Stimulated activated CD8-positive, alpha-beta memory T cell treated with anti-CD3 and anti-CD28 coated beads, Interleukin-7, amount 100 ng/mL, for 24 hours (primary cell): ENCODE measurements at places on chromosomes 4 and X.

DNA sequence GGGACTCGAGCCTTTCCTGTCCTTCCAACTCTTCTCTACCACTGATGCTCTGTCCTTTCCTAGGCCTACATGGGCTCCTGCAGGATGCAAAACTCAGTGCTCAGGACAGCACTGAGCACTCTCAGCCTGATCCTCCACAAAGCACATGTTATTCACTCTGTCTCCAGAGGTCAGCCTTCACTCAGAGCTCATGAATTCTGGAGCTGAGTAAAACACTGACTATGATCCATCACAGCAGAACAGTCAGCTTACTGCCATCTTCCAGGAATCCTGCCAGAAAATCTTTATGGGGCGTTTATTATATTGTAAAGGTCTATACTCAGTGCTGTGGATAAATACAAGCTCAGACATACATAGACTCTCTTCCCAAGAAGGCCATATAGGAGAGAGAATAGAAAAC is 121.5 kb upstream of the CPEB2 start:
- no peak for DNase-seq

DNA sequence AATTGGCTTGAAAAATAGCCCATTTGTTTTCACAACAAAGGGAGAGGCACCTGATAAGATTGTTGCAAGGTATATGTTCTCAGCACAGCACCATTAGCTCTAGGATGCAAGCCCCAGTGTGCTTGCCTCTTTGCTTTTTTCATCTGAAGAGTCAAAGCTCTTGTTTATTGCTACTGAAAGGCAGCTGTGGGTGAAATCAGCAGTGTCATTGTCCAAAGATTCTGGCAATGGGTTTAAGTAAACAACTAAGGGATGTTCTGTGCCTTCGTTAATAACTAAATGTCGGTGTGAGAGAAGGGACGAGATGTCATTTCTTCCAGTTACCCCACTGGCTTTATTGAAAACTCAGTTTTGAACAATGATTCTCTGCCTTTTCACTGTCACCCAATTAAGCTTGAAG is 567.7 kb downstream of the KCNIP4 start:
- DNase-seq: no peak

DNA sequence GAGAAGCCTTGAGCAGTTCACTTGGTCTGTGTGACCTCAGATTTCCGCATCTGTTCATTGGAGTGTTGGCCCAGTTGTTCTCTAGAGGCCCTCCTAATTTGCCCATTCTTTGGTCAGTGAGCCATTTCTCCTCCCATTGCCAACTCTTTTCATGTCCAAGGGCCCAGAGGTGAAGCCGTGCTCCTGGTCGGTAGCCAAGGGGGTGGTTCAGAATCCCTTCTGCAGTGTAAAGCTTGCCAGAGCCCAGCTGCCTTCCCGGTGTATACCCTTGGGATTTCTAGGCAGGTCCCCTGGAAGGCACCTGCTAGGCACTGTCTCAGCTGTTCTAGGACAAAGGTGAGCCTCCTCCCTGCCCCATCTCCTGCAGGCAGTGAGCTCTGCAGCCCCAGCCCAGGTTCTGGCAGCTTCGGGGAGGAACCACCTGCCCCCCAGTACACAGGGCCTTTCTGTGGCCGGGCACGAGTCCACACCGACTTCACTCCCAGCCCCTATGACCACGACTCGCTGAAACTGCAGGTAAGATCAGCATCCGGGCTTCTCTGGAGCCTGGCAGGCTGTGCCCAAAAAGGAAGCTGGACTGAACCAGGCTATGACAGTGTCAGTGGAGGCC is 12.3 kb downstream of the SASH3 start:
- no peak for DNase-seq

- no peak for DNase-seq
Observed at GRCh38 chrX:70497026-70497425, 52.4 kb downstream of the DLG3 start.

- DNase-seq: no peak
Observed at GRCh38 chr4:174713181-174713580, 115.9 kb downstream of the GLRA3 start.

DNA sequence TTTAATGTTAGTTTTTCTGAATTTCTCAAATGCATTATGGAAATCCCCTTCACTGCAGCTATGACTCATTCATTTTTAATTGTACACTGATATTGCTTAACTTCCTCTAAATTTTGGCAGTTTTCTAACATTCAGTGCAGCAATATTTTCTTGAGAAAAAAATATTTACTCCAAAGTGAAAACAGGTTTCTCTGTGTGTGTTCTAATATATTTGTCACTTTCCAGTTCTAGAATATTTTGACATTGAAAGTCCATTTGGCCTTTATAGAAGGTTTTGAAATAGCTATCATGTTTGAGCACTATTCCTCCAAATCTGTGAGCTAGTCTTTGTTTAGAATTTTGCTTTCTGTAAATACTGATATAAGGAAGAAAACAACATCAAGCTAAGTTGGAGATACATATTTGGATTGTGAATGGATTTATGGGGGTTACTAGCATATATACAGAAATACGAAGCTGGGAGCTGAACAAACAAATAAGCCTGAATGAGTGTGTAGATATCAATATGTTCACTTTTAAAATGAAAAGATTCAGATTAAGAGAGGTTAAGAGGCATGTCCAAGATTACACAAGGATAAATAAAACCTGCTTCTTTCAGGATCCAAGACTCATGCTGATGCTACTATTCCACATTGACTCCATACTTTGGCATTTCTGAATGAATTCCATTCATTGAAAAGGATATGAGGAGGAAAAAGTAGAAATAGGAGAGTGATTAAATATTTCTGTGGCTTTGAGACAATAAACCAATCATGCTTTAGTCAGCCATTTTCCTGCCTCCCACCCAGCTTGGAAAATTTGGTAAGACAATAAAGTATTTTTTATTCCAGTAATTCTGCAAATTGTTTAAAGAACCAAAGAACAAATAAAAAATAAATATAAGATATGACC is 57.3 kb upstream of the SLIT2 start:
- DNase-seq: no peak

GRCh38 chrX:136691028-136691809 is 43.3 kb downstream of the CD40LG start:
- no peak for DNase-seq

GRCh38 chrX:123487236-123487635 is 245.6 kb downstream of the THOC2 start:
- DNase-seq: no peak

DNA sequence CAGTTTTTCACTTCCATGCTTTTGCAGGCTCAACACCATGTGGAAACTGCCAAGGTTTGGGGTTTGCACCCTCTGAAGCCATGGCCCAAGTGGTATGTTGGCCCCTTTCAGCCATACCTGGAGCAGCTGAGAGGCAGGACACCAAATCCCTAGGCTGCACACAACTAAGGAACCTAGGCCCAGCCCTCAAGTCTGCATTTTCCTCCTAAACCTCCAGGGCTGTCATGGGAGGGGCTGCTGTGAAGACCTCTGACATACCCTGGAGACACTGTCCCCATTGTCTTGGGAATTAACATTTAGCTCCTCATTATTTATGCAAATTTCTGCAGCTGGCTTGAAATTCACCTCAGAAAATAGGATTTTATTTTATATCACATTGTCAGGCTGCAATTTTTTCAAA is 856.1 kb downstream of the TECRL start:
- DNase-seq: no peak

DNA sequence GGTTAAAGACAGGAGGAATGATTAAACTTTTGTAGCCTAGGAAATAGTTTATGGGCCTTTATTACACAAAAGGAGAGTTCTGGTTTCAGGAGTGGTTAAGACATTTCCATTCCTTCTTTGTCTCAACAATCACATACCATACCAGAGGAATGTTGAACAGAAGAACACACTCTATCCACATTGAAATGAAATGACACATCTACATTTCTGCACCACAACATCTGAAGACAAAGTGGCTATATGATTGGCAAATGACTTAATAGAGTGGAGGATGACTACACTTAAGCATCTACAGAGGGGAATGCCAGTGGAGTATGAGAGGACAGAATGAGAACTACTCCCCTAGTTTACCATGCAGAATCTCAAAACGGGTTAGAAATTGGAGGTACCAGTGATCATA is 8.0 kb downstream of the CYP2U1 start:
- no peak for DNase-seq

- DNase-seq: no peak
Observed at GRCh38 chrX:8815460-8816065, 14.4 kb upstream of the FAM9A start.

GRCh38 chr4:45846016-45846415 is 277.8 kb downstream of the GABRG1 start:
- DNase-seq: no peak

DNA sequence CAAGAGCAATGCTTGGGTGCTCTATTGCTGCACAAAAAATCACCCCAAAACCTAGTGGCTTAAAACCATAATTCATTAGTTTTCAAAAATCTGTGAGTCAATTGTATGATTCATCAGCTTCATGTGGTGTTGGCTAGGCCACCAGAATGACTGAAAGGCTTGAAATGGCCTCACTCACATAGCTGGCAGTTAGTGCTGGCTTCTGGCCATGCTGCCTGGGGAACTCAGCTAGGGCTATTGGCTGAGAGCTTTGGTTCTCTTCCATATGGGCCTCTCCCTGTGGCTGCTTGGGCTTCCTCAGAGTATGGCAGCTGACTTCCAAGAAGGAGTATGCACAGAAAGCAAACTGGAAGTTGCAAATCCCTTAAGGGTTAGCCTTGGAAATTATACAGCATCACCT is 3.1 kb upstream of the MTMR1 start:
- DNase-seq: no peak

- DNase-seq: peak; percentile 19
Observed at GRCh38 chr4:1792832-1793495, at the start of gene FGFR3. FGFR3 (plus strand) TSS chr4:1793293; CDS start chr4:1793935, 642 bp downstream.

DNA sequence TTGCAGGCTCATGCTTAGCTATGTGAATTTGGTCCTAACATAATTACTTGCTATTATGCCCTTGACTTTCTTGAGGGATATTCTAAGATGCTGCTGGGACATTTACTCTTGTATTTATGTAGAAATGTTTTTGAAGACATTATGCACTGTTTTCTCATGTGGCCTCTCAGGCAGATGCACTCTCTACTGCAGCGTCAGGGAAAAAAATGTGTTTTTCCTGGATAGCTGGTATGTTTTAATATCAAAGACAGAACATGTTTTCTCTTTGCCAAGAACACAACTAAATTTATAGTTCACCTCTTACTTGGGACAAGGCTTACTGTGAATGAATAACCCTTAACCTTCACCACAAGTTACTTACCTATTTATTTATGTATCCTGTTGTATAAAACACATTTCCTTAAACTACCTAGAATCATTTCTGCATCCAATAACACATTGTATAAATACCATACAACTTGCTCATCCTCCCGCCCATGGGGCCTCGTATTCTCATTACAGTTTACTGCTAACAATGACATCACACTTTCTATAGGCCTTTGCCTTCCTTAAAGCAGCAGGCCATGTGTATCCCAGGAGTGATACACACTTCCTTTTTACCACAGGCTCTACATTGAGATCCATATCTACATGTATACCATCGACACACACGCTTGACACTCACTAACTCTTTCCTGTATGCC is 178.7 kb downstream of the SLIT2 start:
- no peak for DNase-seq

DNA sequence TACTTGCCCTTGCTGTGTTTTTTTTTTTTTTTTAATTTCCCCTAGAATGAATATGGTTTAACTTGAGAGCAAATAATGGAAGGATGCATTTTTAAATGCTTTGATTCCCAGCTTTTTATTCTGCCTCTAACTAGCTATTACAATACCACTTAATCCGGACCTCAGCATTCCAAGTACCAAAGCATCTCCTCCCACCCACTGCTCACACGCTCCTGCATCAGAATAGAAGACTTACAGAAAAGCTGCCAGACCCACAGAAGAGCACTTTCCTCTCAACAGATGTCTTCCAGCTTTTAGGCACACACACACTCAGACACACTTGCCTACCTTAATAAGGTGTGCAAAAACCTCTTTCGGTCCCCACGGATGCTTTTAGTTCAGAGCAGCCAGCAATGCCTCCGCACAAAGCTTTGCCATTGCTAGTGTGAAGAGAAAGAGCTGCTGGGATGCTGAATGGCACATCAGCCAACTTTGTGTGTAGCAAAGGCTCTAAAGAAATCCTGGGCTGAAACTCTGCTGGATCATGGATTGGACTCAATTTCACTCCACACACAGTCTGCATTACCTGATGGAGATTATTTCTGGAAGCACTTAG is 1056.2 kb downstream of the DMD start:
- DNase-seq: no peak

GRCh38 chr4:174757736-174758135 is 71.3 kb downstream of the GLRA3 start:
- DNase-seq: no peak

- no peak for DNase-seq
Observed at GRCh38 chr4:148061795-148062194, 329.9 kb downstream of the ARHGAP10 start.

DNA sequence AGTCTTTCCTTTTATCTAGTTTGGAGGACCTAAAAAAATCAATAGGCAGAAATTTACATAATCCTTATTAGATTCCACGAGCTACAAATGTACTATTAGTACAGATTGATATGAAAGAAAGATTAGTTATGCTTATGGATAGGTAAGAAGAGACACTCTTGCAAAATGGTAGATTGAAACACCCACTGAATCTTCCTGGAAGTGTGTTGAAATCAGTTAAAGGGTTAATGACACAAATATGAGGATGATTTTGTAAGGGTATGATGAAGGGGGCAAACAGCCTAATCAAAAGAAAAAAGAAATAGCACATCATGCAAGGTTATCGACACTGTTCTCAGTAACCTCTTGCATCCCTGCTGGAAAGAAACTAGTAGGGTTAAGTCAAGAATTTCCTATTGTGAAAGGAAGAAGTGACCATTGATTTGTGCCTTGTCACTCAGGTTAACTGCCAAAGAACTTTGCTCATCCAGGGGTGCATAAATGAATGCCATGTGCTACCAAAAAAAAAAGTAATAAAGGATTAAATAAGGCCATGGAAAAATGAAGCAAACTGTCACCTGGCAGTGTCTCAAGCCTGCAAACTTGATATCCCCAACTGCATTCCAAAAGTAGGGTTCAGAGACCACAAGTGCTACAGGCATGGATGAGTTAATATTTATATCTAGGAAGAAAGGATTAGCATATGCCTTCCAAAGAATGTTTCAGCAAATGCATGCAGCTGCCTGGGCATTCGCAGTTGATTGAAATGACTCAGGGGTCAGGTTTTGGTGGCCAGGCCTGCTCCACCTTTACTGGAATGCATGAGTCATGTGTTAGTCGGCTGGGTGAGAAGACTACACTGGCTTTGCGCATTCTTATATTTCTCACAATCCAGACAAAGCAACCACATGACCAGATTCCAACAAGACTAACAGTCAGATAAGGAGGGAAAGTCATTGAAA is 78.3 kb upstream of the ATXN3L start:
- DNase-seq: no peak

DNA sequence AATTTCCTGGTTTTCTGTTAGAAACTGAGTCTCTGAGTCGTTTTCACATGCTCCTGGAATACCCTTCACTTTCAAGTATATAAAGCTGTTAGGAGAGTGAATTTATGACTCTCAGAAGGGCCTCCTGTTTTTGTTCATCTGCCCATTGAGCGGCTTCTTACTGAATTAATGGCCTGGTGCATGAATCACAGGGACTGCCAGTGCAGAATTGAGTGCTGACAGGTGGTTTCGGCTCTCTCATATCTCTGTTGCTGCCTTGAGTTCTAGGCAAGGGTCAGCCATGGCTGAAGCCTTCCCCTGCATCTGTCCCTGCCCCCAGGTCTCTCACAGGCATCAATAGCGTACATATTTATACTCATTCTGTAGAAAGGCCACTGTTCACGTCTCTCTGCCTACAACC is 22.7 kb upstream of the SEPSECS start:
- DNase-seq: no peak

GRCh38 chr4:147163311-147163710 is 217.6 kb upstream of the TTC29 start:
- no peak for DNase-seq

GRCh38 chrX:135340831-135341230 is 31.6 kb downstream of the ETDC start:
- no peak for DNase-seq
